ENCODE measurements at places on chromosomes 2 and 18.

GRCh38 chr2:12320991-12321641 lies 395.6 kb upstream of the TRIB2 start:
- DNase-seq = no peak

DNA sequence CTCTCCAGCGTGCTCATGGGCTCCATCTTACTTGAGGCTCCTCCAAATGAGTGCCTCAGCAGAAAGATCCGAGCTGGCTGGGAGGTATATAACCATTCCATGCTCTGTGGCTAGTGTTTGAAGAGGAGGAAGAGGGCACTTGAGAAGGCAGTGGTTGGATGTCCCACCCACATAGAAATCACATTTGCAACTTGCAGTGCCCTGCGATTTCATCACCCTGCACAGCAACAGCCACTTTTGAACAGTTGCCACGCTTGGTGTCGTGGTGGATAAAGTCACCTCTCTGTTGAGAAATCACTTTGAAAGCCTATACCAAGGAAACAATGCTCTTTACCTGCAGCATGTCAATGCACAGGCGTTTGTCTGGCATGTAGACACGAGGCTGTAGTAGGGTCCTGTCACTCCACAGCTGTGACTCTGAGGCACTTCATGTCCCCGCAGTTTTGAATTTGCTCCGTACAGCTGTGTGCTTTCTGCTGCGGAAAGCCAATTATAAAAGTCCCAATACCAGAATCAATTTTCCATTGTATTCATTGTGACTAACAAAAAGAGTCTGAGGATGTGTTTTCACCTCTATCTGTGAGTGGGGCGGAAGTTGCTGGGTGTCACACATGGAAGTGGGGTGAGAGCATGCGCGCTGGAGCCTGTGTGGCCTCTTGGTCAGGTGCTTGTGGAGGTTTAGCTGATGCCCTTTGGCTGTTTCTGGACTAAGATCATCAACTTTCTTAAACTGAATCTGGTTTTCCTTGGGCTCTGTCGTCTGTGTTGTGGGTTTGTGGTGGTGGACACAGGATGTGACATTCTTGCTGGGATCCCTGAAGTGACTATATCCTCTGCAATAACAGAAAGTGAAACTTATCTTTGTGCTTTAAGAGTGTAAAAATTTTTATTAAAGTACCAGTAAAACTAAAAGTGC lies 2.8 kb downstream of the CNDP2 start:
- DNase-seq = no peak

DNA sequence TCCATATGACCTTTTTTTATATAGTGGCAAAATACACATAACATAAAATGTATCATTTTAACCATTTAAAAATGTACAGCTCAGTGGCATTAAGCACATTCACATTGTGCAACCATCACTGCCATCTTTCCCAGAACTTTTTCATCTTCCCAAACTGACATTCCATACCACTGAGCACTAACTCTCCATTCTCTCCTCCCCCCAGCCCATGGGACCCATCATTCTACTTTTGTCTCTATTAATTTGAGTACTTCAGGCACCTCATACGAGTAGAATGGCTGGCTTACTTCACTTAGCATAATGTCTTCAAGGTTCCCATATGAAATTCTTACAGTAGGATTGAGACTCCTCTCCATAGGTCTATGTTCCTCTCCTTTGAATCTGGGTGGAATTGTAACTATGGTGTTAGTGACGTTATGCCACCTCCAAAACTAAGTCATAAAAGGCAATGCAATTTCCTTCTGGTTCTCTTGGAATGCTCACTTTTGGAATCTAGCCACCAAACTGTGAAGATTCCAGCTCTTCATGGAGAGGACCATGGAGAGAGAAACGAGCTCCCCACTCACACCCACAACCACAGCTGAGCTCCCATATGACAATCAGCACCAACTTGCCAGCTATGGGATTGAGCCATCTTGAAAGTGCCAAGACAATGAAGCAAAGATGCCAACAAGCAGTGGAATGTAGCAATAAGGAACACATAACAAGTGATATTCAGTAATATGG lies 9.8 kb upstream of the DNAJC27 start:
- no peak for DNase-seq

GRCh38 chr2:132902626-132903025 lies 232.6 kb upstream of the LYPD1 start:
- no peak for DNase-seq

- no peak for DNase-seq
These were observed 174.4 kb upstream of the ERBB4 start for GRCh38 chr2:212712991-212713390.

DNA sequence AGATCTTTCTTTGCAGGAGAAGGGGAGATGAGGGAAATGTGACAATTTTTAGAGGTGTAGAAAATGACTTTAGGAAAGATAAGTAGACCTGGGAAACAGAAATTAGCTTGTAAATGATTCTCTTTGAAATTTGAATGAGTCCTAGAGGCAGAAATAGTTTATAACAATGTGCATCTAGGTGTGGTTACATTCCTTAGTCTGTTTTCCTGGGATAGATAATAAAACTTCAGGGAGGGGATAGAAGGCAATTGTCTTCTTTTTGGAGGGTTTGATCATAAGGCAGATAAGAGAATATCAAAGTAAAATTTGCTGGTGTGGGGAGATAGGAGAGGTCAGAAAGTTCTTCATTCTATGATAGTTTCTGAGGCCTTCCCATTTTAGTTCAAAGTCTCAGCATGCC lies 1344.3 kb upstream of the LRRTM1 start:
- no peak for DNase-seq

- no peak for DNase-seq
These were observed 460 bp upstream of the LRRFIP1 start for GRCh38 chr2:237626813-237627440.

DNA sequence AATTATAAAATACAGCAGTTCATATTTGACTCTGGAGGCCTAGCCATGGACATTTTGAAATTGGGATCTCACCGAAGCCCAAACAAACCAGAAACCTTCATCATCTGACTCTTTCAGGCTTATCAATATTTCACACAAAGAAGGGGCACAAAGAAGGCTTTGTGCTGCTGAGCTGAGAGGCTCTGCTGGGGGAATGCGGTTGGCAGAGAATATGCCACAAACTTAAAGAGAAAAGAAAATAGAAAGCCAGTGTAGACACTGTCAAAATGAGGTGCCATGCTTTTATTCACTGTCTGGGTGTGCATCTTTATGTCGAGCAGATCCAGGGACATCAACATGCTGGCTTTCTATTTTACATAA lies 162.6 kb downstream of the QPCT start:
- no peak for DNase-seq

DNA sequence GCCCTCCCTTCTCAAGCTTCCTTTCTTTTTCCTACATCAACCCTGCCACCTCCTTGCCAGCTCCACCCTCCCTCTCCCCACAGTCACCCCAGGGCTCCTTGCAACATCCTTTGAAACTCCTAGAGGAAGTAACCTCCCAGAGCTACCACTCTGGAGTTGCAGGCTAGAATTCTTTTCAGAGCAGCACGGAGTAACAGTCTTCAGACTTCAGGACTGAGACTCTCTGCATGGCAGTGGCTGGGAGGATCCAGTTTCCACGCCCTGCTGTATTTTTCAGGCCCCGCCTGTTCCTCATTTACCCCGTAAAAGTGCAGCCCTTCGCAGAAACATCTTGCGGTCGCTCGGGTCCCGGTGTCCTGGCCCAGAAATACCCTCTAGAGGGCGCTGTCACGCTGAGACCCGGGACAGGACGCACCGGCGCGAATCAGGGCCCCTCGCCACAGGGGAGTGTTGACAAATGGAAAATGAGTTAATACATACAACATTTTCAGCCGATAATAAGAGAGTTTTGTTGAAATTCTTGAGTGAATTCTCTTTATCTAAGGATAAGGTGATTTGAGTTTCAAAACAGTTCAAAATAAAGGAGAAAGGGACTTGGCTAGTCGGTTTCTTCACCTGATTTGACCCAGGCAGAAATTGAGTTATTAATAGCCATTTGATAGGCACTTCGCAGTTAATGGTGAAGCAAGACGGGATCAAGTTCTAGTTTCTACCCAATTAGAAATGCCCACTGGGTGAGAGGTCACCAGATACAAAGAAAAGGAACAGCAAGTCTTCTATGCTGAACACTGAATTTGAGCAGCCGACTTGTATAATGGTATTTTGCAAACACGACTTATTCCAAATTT lies 18.5 kb upstream of the NTSR2 start:
- DNase-seq = peak; percentile 64

GRCh38 chr2:106147159-106147558 lies 46.9 kb downstream of the UXS1 start:
- no peak for DNase-seq

- no peak for DNase-seq
These were observed 106.8 kb downstream of the TSN start for GRCh38 chr2:121862286-121862685.

- DNase-seq = no peak
These were observed 66.2 kb upstream of the SLC39A10 start for GRCh38 chr2:195590861-195591205.

GRCh38 chr2:108449410-108450130 lies 564 bp downstream of the GCC2 start:
- peak; percentile 25 for DNase-seq

DNA sequence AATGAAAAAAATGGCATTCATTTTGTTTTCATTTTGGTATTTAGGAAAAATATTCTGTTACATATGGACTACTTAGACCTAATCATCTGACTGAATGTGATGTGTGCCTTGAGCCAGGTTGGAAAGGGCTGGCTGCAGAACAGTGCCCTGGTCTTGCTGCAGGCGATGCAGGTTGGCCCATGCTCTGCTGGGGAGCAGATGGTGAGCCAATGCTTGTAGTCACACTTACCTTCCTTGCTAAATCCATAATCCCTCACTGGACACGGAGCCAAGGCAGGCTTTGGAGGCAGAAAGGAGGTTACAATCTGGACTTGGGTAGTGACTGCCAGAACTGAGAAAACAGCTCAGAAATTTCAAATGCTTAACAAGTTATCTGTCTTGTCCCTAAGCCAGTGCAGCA lies 228.7 kb downstream of the ARHGAP15 start:
- DNase-seq = no peak

GRCh38 chr2:65919550-65920188 lies 487.3 kb upstream of the SPRED2 start:
- DNase-seq = peak; percentile 36

DNA sequence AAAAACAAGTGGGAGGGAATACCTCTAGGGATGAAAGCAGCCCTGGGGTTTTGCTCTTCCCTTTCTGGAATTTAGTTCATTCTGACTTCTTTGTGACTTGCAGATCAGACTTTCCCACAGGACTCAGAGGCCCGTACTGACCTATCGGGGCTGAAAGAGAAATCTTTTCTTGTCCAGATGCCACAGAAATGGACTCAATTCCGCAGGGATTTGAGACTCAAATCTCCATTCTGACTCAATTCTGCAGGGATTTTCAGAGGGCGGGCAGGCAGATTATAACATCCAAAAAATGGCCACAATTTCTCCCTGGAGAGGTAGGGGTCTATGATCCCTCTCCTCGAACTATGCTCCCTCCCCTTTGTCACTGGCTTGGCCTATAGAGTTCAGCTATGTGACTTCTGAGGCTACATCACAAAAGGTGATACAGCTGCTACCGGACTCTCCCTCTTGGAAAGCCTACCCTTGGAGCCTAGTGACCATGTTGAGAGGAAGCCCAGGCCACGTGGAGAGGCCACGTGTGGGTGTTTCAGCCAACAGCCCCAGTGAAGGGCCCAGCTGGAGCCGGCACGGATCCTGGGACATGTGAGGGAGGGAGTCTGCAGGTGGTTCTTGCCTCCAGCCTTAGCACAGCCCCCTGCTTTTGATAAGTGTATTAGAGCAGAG lies 4.8 kb upstream of the EFHD1 start:
- DNase-seq = no peak

GRCh38 chr2:159427048-159427447 lies 140.5 kb upstream of the WDSUB1 start:
- DNase-seq = no peak

DNA sequence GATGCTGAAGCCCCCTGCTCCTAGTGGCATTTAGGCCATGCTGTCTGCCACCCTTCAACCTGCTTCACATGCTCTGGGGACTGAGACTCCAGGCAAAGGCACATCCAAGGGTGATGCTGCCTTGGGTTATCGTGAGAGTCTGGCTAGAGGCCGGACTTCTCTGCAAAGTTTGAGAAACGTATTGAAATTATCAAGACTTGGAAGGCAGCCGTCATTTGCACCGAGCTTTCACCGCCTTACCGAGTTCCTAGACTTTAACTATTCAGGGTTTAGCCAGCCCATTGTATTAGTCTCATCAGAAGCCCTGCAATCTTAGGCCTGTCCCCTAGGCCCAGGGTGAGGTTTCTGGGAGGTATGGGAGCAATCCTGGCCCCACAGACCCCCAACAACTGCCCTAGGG lies 34.0 kb downstream of the RDH14 start:
- no peak for DNase-seq

DNA sequence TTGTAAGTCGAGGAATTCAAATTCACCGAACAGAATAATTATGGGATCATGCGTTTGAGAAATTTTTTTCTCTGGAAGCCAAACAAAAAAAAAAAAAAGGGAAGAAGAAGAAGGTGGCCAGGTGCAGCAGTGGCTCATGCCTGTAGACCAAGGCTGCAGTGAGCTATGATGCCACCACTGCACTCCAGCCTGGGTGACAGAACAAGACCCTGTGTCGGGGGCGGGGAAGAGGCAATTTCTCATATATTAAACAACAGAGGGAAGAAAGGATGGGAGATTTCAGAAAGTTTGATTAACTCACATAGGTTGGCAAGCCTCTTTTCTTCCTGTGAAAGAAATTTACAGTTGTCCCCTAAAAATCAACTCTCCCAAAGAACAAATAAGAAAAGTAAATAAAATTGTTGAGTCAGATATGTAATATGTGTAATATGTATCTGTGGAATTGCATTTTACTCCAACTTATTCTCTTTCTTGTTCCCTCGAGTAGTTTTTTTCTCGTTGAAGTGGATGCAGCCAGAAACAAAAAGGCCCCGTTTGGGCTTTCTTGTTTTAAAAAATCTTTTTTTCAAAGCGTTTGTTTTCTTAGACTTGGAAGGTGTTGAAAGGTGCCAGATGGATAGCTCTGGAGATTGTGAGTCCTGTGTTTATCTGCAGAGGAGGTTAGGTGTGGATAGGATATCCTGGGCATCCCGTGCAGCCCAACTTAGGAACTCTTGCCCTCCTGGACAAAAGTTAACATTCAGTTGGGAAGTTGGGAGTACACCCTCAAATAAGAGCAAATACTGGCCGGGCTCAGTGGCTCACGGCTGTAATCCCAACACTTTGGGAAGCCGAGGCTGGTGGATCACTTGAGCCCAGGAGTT lies 25.4 kb upstream of the FMNL2 start:
- DNase-seq = no peak

GRCh38 chr2:36450466-36451196 lies 95.1 kb downstream of the CRIM1 start:
- no peak for DNase-seq

- DNase-seq = no peak
These were observed 140.6 kb upstream of the GLI2 start for GRCh38 chr2:120594856-120595685.

DNA sequence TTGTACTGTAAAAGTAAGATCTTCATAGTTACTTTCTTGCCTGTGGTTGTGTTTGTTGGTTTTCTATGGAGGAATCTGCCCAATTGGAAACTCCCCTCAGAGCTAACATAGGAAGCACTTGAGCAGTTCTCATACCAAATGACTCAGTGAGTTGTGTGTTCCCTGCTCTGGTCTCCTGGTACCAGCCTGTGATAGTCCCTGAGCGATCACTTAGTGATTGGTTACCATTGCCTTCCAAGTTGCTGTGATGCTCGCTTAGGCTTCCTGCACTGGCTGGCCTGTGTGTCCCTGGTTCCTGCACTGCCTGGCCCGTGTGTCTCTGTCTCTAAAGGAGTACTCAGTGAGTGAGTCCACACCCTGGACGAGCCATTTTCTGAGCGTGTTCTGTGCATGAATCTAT lies 133.0 kb downstream of the MAP4K4 start:
- DNase-seq = no peak

- peak; percentile 41 for DNase-seq
These were observed at the start of gene DIPK1C for GRCh38 chr18:74457043-74457724. Gene DIPK1C (minus strand): TSS chr18:74457308. CDS start chr18:74457259, 49 bp downstream.

GRCh38 chr2:230765611-230766300 lies 53.1 kb downstream of the CAB39 start:
- DNase-seq = no peak

All from NCI-H345 (cell line).